Kidney (tissue), 22 donors: ENCODE measurements at places on chromosomes 6 and 20.

DNA sequence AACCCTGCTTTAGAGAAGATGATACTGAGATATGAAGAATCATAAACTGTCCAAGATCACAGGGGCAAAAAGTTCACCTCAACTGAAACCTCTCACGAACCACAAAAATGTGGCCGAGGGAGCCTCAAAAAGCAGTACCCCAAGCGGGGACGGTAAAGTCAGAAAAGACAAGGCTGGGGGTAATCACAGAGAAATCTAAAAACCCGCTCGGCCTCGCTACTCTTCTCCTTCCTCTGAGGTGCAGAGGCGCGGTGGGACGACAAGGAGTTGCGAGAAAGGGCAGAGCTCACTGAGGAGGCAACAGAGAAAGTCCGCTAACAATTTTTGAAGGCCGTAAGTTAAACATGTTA is 356 bp upstream of the IRAK1BP1 start:
- H3K4me3 ChIP-seq = peak overlapping the region; percentile 99
- DNase-seq = no peak

- no peaks in the 10 kb centered on the region for H3K27me3 ChIP-seq
- no peak overlapping the region for H3K27ac ChIP-seq
- no peaks in the 10 kb centered on the region for H3K36me3 ChIP-seq
- no peak for DNase-seq
Observed at GRCh38 chr6:16306334-16306733, 67.9 kb downstream of the GMPR start.

- no peaks in the 10 kb centered on the region for H3K4me1 ChIP-seq
- H3K4me3 ChIP-seq = no peak within 1 kb of the TSS
- no peak for DNase-seq
- no peak within 1 kb of the TSS for H3K27ac ChIP-seq
- H3K36me3 ChIP-seq = no peaks in the 10 kb centered on the region
Observed at GRCh38 chr20:23490817-23491216, at the start of gene CST8. CST8 (plus strand) TSS chr20:23491117; CDS start chr20:23491668, 551 bp downstream.

- H3K27ac ChIP-seq = no peak overlapping the region
- no peaks in the 10 kb centered on the region for H3K27me3 ChIP-seq
- no peaks in the 10 kb centered on the region for H3K4me1 ChIP-seq
- no peak overlapping the region for H3K4me3 ChIP-seq
- no peak for DNase-seq
Observed at GRCh38 chr6:66838764-66839163, 1131.7 kb upstream of the EYS start.

- H3K4me1 ChIP-seq = no peaks in the 10 kb centered on the region
- H3K27ac ChIP-seq = peak overlapping the region; percentile 52
- no peak for DNase-seq
- peak overlapping the region; percentile 58 for H3K4me3 ChIP-seq
Observed at GRCh38 chr6:75492386-75493153, 1.0 kb downstream of the FILIP1 start.

DNA sequence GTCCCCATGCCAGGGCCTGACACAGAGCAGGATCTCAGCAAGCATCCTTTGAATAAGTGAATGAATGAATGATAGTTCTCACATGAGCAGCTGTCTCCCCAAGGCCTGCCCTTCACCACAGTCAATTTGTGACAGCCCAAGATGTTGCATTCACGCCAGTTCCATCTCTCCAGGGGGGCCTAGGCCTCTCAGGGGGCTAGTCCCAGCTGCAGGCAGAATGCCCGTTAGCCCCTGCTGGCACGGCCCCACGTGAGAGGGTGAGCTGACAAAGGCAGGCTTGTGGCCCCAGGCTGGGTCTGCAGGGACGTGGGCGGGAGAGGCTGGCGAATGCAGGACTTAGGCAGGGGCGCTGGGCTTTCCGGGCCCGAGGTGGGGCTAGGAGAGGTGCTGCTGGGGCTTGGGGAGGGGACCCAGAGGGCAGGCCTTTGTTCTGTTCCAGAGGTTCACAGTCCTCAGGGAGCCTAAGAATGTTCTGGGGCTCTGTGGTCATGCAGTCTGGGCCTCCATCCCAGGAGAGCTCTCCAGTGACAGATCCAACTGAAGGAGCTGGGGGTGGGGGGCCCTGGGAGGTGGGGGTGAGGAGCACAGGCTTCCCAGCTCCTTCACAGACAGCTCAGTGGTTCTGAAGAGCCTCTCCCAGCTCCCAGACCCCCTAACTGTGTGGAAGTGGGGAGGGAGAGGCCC is 30.5 kb upstream of the TLDC2 start:
- no peaks in the 10 kb centered on the region for H3K27me3 ChIP-seq
- H3K36me3 ChIP-seq = no peaks in the 10 kb centered on the region
- no peak for DNase-seq
- H3K27ac ChIP-seq = no peak overlapping the region
- H3K4me1 ChIP-seq = no peaks in the 10 kb centered on the region

DNA sequence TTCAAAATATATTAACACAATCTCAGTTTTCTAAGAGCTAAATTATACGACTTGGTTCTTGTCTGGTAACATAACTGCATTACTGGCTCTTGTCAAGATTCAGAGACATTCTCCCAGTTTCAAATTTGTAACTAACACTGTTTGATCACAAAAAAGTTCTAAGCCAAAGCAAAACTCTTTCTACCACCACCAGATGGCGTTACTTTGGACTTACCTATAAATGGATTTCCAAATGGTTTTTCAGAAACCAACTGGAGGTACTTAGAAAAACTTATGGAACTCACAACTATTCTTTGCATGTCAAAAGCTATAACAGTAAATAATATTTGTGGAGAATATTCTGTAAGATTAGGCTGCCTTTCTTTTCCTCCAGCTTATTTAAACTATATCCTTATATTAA is 34.2 kb upstream of the GFRAL start:
- no peaks in the 10 kb centered on the region for H3K4me1 ChIP-seq
- H3K27me3 ChIP-seq = no peaks in the 10 kb centered on the region
- no peak for DNase-seq

DNA sequence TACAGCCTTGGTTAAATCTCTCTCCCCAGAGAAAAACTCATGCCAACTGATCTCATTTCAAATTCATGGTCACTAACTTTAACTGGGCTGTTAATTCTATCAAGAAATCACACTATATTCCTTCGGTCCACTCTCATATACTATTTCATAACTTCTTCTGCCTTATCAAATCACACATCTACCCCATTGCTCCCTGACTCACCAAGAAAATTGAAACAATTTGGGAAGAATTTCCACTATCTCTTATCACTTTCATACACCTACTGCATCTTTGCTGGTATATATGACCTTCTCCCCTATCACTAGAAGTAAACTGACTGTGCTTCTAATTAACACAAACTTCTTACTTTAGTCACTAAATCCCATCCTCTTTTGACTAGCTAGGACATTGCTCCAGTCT is 102.3 kb downstream of the FILIP1 start:
- H3K4me3 ChIP-seq = no peak overlapping the region
- H3K27ac ChIP-seq = no peak overlapping the region
- no peaks in the 10 kb centered on the region for H3K27me3 ChIP-seq
- no peak for DNase-seq
- H3K4me1 ChIP-seq = no peaks in the 10 kb centered on the region

GRCh38 chr6:127178746-127179145 is 60.3 kb downstream of the RSPO3 start:
- no peak for DNase-seq
- no peaks in the 10 kb centered on the region for H3K4me1 ChIP-seq
- H3K27ac ChIP-seq = no peak overlapping the region
- H3K4me3 ChIP-seq = no peak overlapping the region

DNA sequence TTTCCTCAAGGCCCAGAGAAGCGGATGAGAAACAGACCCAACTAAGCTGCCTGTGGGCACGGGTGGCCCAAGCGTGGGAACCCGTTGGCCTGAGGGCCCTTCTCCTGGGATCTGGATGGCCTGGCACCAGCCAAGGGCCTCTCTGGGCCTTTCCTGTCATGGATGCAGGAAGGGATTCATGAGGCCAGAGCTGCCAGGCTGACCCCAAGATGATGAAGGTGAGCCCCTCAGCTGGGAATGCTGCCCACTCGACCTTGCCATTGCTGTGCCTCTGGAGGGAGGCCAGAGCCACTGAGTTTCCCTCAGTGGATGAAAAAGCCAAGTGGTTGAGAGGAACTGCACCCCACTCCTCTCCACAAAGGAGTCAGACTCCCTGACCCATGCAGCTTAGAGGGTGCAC is 171.2 kb downstream of the VEGFA start:
- no peaks in the 10 kb centered on the region for H3K36me3 ChIP-seq
- no peak overlapping the region for H3K27ac ChIP-seq
- H3K4me3 ChIP-seq = no peak overlapping the region
- H3K27me3 ChIP-seq = no peaks in the 10 kb centered on the region
- H3K4me1 ChIP-seq = no peaks in the 10 kb centered on the region

DNA sequence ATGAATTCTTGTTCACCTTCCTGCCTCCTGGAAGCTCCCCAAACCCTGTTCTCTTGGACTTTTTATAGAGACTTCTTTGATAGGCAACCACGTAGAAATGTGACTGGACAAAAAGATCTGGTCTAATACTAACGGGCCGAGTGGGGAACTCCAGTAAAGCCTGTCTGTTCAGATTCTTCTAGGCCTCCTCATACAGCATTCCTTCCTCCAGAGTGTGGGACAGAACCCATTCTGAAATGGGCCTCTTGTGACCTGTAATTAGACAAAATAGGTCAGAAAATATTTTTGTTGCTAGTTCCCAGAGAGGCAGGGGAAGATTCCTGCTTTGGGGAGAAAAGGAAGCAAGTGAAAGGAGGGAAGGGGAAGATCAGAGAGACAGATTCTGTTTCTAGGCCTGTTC is 374.3 kb downstream of the CDH26 start:
- no peak overlapping the region for H3K4me3 ChIP-seq
- H3K27ac ChIP-seq = no peak overlapping the region
- H3K36me3 ChIP-seq = no peaks in the 10 kb centered on the region
- no peaks in the 10 kb centered on the region for H3K27me3 ChIP-seq
- no peak for DNase-seq

GRCh38 chr6:116467096-116467495 is 5.9 kb downstream of the CALHM6 start:
- H3K27ac ChIP-seq = no peak overlapping the region
- no peak for DNase-seq
- no peaks in the 10 kb centered on the region for H3K4me1 ChIP-seq
- H3K4me3 ChIP-seq = no peak overlapping the region
- H3K27me3 ChIP-seq = no peaks in the 10 kb centered on the region
- H3K36me3 ChIP-seq = no peaks in the 10 kb centered on the region

DNA sequence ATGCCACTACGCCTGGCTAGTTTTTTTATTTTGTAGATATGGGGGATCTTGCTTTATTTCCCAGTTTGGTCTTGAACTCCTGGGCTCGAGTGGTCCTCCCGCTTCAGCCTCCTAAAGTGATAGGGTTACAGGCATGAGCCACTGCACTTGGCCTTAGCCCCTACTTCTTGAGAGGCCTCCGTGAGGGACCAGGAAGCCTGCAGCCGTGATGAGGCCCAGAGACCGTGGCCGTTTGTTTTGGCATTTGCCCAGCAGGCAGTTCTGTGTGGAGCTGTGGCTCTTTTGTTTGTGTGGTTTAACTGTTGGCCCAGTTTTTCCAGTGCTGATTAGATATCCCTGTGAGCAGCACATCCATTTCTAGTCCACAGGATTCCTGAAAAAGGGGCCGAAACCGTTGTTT is 39.8 kb downstream of the SRSF3 start:
- no peaks in the 10 kb centered on the region for H3K4me1 ChIP-seq
- H3K27me3 ChIP-seq = no peaks in the 10 kb centered on the region

GRCh38 chr6:126812010-126812409 is 306.5 kb upstream of the RSPO3 start:
- H3K27me3 ChIP-seq = no peaks in the 10 kb centered on the region
- H3K4me3 ChIP-seq = no peak overlapping the region
- H3K27ac ChIP-seq = no peak overlapping the region
- no peak for DNase-seq
